Cerebellum (tissue), 4 donors: ENCODE measurements at places on chromosomes 2 and 18.

- DNase-seq = no peak
Observed at GRCh38 chr2:219289537-219290361, 10.6 kb downstream of the DNAJB2 start.

GRCh38 chr2:221034973-221035372 is 537.1 kb downstream of the EPHA4 start:
- DNase-seq = no peak

DNA sequence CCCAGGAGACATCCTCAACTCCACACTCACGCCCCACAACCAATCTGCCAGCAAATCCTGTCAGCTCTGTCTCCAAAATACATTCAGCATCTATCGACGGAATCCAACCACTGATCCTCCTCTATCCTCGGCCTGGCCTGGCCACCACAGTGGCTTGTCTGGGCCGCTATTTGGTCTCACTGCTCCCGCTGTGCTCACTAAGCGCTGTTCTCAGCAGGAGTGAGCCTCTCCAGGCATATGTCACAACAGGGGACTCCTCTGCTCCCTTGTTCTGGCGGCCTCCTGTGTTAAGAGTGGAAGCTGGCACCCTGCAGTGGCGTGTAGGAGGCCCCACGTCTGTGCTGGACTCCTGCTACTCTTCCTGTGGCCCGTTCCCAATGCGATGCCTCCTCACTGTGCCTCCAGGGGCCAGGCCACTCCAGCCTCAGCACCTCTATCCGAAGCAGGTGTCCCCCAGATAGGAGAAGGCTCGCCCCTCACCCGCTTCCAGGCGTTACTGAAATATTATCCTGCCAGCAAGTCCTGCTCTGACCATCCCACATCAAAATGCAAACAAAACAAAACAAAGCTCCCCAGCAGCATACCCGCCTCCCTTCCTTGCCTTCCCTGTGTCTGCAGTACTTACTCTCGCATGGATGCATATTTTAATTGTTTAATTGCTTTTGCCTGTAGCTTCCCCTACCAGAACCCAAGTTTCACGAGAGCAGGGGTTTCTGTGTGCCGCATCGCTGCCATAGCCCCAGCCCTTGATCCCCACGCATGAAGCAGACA is 39.9 kb downstream of the CENPO start:
- DNase-seq = no peak

DNA sequence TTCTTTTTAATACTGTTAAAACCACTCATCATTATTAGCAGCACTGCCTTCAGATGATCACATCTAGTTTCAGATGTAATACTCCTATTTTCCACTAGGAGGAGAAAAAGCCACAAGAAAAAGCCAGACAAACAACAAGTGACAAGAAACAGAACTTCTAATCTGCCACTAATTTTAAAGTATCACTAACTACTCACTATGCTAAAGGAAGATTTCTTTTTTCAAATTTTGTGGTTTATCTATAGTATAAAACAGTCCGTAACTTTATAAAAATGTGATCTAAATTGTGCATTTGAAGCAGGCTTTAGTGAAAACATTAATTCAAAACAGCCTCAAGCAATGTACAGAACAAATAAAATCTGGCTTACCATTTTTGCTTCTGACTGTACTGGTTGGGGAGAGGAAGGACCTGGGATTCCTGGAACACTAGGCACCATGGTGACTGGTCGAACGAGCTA is 56.8 kb downstream of the ATF2 start:
- DNase-seq = peak; percentile 30

- no peak for DNase-seq
Observed at GRCh38 chr2:72837171-72837570, 11.3 kb upstream of the EXOC6B start.

DNA sequence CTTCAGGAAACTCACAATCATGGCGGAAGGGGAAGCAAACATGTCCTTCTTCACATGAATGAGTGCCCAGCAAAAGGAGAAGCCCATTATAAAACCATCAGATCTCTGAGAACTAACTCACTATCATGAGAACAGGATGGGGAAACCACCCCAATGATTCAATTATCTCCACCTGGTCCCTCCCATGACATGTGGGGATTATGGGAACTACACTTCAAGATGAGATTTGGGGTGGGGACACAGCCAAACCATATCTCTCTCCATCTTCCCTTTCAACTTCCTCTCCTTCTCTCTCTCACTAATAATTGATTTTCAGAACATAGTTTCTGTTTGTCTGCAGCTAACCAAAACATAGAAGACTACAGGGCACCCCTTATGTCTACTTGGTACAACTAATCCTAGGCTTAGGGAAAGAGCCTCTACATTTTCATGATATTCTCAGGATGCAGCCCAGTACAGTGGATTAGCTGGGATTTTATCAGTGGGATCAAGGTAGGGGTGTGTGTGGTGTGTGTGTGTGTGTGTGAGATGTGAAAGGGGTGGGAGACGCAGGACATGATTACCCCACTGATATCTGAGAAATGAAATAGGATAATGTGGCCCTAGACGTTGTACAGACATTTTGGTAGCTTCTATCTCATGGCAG is 2.8 kb upstream of the ATF2 start:
- no peak for DNase-seq

- no peak for DNase-seq
Observed at GRCh38 chr2:220077488-220077887, 450.1 kb downstream of the SLC4A3 start.

- DNase-seq = no peak
Observed at GRCh38 chr2:199457147-199458008, at the start of gene SATB2. TSS of gene SATB2 (minus strand) at chr2:199457939. CDS start at chr2:199456037, 1,902 bp downstream.

- no peak for DNase-seq
Observed at GRCh38 chr2:28282861-28283646, 109.6 kb upstream of the FOSL2 start.

DNA sequence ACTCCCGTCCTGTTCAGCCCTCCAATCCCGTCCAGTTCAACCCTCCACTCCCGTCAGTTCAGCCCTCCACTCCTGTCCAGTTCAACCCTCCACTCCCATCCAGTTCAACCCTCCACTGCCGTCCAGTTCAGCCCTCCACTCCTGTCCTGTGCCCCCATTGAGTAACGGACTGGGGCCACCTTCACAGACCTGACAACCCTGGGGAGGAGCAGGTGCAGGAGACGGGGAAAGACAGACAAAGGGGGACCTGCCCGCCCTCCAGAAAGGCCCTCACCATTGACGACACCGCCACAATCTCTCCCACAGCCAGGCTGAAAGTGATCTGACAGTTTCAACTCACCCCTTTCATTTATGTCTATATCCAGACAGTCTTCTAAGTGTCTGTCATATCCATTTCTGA is 72.2 kb downstream of the EIPR1 start:
- DNase-seq = no peak
